CD4-positive, alpha-beta T cell treated with Interleukin-6 for 4 hours (primary cell): ENCODE measurements at places on chromosomes 12 and 14.
A peak's percentile ranks its signal among the peaks of the same experiment; 100 is the strongest.

DNA sequence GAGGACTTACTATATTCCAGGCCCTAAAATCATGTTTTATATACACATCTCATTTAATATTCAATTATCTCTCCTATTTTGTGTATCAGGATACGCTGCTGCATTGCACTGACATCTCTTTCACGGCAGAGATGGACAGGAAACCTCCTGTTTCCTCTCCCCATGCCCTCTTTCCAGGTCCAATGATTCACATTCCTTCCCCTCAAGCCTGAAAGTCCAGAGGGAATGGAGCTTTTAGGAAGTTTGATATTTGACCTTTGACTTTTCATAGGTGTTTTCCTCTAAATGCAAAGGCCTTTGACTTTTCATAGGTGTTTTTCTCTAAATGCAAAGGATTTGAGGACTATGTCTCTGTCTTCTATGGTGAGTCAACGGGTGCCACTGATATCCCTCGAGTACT, 89.5 kb downstream of the STON2 start:
- DNase-seq = no peak

- DNase-seq = no peak
Observed at GRCh38 chr14:105855246-105855892, 329.0 kb downstream of the TMEM121 start.

GRCh38 chr12:40325349-40325960, 100.7 kb downstream of the LRRK2 start:
- DNase-seq = no peak

- no peak for DNase-seq
Observed at GRCh38 chr14:94383777-94384176, 4.6 kb downstream of the SERPINA1 start.

DNA sequence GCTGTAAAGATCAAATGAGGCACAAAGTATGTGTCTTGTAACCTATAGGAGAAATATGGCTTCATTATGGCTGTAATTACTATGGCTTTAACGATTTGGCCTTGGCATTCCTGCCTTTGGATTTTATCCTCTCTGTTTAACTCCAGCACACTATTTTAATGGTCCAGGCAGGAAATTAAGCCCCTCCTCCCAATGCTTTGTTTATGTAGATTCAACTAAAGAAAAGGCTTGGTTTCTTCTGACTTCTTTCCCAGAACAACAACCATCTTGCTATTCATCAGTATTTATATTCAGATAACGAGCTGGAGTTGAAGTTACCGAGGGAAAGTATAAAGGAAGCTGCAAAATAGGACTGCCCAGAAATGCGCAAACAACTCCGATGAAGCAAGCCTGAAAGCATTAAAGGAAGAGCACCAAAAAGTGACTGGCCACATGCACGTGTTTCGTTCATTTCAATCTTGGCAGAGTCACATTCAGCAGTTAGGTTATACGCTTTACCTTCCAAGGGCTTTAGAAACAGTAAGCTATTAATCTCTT, 104.6 kb downstream of the NELL2 start:
- DNase-seq = no peak

DNA sequence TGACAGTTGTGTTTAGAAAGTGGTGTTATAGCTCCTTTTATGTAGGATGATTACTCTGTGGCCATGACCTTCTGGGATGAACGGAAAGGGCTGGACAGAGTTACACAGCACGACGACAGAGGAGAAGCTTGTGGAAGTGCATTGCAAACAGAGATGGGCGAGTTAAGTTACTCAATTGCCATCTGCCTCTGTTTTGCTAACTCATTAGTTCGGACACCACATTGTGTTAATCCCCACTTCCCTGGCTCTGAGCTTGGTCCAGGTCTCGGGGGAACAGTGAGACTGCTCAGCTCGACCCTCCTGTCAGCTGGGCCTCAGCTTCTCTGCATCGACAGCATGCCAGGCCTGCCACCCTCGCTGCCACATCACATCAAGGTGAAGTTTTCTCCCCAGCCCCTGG, 408.0 kb downstream of the ZFP36L1 start:
- DNase-seq = no peak

- no peak for DNase-seq
Observed at GRCh38 chr12:53862831-53863230, 75.8 kb upstream of the HOXC13 start.

- no peak for DNase-seq
Observed at GRCh38 chr12:10967409-10967808, 19.3 kb downstream of the TAS2R50 start.

GRCh38 chr14:74954232-74954946, 1.0 kb downstream of the PGF start:
- DNase-seq = no peak

- no peak for DNase-seq
Observed at GRCh38 chr12:48690990-48691389, 9.0 kb upstream of the KANSL2 start.

DNA sequence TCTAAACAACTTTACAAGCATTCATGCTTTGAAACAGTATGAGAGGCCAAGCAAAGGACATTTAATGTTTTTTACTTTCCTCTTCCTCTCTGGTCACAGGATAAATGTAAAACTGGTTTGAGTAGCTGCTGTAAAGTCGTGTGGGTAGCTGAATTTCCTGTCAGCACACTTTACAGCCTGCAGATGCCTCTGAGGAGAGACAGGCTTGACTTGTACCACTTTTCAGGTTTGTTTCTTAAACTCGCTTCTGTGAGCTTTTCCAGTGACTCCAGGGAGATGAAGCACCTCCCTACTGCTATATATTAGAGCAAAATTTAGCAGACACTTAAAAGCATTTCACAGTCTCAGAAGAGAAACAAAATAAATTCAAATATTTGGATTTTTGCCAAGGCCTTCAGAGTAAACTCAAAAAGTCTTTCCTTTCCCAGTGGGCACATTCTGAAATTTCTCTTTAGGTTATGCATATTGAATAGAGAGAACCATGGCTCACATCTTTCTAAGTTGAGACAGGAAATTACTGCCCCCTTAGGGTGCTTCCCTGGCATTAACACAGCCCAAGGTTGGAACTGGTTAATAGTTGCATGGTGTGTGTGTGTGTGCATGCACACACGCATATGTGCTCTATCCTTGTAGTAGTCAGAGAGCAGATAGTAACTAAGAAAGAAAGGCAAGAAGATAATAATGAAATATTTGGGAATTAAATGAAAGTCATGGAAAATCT, 557.3 kb upstream of the MIS18BP1 start:
- DNase-seq = no peak

DNA sequence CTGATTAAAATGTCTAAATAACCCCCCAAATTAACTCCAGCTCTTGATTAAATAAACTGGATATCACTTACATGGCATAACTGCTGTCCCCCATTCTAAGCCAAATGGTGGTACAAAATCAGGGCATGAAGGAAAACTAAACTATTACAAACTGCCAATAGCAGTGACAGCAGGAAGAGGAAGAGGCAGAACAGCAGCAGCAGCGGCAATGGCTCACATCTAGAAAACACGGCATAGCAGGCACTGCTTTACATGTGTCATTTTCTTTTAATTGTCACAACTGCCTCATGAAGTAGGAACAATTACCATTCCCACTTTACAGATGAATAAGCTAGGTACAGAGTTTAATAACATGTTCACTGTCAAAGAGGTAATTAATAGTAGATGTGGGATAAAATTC, 92.0 kb downstream of the EPS8 start:
- DNase-seq = no peak

GRCh38 chr12:96483116-96483515, 6.3 kb upstream of the CFAP54 start:
- DNase-seq = no peak

- DNase-seq = no peak
Observed at GRCh38 chr14:68934066-68934465, 45.0 kb downstream of the ACTN1 start.

DNA sequence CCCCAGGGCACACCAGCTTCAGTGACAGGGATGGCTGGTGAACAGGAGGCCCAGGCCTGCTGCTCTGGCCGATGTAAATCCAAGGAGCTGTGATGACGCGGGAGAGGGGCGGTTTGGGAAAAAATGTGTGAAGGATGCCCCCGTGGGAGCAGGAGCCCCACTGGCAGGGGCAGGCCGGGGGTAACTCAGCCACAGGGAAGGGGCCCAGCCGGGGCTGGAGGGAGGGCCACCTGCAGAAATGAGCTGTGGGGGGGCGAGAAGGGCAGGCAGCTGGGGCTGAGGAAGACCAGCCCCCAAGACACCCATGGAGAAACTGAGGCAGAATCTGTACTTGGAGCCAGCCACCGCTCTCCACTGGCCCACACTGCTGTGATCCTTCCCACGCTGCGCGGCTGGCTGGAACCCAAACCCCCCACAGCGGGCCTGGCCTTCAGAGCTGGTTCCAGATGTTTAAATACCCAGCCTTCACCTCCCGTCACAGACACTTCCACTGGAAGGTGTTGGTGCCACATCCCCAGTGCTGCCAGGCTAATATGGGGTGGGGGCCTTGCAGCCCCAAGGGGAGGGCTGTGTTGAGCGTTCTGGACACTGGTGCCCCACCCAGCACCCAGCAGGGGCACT, 28.5 kb upstream of the ANKRD9 start:
- no peak for DNase-seq

GRCh38 chr12:112252184-112252583, 126.8 kb downstream of the TRAFD1 start:
- DNase-seq = no peak

DNA sequence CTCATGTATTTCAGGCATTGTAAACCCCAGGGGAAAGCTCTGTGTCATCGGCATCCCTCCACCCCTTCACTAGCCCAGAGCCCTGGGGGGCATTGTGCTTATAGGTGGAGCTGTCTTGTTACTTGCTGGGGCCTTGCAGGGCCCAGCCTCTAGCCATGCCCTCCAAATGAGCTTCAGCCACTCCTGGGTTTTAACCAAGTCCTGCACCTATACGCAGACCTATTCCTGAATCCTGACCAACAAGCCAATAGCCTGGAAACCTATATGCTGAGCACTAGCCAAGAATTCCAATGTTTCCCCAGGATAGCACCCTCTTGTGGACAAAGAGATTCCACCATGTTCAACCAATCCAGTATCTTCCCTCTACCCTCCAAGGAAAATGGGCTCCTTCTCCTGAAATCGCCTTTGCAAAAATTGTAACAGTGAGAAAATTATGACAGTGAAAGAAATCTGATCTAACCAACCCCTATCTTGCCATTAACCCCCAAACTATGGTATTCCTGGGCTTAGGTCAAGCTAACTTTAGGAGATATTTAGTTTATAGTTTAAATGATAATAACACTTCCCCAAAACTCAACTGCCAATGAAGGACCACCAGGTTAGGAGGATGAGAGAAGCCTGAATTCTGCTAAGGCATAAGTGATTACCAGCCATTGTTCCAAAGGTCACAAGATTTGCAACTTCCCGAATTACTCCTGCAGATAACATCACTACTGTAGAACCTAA, 55.5 kb downstream of the TTC7B start:
- DNase-seq = no peak

GRCh38 chr14:68592948-68593556, 199.8 kb downstream of the ZFP36L1 start:
- DNase-seq = no peak

DNA sequence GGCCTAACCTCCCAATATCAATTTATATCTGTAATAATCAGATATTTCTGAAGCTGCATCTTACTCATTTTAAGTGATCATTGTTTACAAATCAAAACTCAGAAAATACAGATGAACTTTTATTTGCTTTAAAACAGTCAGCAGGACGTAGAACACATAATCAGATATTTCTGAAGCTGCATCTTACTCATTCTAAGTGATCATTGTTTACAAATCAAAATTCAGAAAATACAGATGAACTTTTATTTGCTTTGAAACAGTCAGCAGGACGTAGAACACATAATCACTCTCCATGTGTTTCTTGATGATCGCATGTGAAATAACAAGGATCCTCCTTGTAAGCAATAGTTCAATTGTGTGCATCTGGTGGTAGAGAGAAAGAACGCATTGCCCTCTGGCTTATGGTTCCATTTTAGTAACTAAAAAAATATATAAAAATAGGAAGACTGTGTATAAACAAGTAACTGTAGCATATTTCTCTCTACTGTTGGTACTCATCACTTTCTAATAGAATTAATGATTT, 15.0 kb upstream of the TMTC2 start:
- DNase-seq = no peak

GRCh38 chr12:93795352-93795751, 118.2 kb downstream of the CRADD start:
- DNase-seq = no peak

- DNase-seq = no peak
Observed at GRCh38 chr14:71208702-71209357, 301.6 kb downstream of the PCNX1 start.

DNA sequence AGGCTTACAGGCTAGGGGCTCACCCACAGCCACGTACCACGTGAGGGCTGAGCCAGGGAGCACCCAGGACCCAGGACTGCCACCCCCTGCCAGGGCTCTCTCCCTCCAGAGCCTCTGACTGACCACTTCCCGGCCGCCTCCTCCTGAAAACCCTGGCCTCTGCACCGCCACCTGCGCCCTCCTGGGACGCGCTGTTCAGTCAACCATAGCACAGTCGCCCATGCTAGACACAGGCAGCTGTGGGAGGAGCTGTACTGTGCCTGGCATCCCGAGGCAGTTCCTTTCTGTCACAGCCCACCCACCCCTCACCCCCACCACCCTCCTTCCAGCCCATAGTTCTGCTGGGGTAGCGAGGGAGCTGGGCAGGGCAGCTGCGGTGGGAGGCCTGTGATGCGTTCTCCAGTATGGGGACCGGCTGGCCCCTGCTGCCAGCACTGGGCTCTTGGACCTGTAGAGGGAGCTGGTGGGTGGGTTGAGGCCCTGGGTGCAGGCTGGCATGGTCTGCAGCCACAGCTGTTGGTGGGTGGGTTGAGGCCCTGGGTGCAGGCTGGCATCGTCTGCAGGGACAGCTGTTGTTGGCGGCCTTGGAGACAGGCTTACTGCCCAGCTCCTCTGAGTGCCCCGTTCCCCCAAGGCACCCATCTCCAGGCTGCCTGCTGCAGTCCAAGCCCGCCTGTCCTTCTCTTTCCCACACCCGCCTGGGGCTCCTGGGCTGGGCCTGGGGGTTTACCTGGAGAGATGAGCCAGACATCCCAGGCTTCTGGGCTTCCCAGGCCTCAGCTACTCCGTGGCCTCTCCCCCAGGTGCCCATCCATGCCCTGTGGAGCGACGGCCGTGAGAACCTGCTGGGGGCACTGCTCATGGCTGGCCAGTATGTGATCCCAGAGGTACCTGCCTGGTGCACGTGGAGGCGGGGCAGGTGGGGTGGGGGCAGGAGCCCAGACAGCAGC, 11.5 kb downstream of the ASPG start:
- no peak for DNase-seq

DNA sequence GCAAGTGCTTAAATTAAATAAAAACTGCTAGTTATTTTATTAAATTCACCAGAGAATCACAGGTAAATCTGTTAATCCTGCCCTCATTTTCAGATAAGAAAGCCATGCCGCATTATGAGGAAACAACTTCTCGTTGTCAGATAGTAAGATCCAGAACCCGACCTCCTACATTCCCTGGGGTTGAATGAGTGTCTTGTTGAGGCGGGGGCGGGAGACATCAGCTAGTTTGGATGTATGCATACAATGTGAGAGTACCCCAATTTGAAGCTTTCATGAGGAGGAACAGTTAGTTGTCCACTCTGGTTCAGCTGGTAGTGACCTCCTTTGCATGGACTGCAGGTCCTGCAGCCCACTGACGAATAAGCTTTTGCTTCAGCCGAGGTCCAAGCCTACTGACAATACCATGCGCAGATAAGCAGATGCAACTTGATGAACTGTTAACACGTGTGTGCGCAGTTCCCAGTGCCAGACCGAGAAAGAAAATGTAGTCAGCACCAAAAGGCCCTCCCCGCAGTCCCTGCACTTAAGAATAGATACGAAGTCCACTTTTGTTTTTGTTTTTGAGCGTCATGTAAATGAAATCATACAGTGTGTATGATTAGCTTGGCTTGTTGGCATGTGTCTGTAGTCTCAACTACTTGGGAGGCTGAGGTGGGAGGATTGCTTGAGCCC, 34.9 kb downstream of the EVL start:
- peak; percentile 3 for DNase-seq
